Astrocyte of the hippocampus (primary cell): ENCODE measurements at places on chromosomes 13 and 19.

GRCh38 chr19:48480558-48481500 is 11.7 kb downstream of the CYTH2 start:
- DNase-seq = peak; percentile 76

DNA sequence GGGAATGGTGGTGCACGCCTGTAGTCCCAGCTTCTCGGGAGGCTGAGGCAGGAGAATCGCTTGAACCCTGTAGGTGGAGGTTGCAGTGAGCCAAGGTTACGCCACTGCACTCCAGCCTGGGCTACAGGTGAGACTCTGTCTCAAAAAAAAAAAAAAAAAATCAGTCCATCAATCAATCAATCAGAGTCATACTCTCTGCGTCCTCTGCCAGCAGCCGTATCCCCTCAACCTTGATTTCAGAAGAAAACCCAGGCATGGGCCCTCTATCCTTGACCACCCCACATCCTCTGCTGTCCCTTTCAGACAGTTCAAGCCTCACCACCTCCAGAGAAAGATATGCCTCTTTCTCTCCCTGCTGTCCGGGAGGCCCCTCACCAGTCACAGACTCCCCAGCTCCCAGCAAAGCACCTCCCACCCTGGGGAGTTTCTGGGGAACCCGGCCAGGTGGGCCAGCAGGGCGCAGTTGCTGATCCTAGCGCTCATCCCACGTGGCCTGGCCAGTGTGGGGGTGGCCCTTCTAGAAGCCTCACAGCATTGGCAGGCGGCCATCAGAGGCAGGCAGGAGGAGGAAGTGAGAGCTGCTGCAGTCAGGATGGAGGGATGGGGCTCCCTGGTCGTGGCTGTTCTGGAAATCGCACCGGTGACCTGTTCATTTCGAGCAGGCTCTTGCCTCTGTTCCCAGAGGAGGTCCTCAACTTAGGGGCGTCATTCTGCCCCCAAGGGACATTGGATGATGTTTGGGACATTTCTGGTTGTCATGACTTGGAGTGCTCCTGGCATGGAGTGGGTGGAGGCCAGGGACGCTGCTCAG is 10.2 kb upstream of the JSRP1 start:
- DNase-seq = peak; percentile 75

DNA sequence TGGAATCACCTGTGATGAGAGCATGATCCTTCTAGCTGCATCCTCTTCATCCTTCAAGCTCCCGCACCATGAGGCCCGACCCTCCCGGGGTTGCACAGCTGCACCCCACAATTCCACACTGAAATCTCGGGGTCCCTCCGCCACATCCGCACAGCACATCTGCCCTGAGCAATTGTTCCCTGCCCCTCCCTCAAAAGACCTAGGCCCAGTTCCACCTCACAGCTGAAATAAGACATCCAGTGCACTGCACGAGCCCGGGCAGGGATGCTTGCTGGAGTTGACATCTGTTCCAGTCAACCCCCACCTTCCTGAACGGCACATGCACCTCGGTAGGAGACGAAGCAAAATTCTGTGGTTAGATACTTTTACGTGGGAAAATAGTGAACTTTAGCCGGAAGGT is 14.7 kb upstream of the SOX1 start:
- no peak for DNase-seq

DNA sequence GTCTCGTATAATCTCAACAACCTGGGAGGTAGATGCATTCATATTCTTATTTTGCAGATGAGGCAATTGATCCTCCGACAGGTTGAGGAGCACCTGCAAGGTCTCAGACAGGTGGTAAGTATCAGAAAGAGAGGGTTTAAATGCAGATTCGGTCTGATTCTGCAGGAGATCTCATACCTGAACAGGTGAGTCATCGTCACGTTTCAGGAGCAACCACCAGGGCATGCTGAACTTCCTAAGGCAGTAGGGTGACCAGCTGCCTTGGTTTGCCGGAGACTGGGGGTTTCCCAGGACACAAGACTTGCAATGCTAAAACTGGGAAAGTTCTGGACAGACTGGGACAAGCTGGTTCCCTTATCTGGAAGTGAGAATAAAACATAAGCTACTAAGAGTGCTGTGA is 68.8 kb upstream of the TSHZ3 start:
- no peak for DNase-seq

GRCh38 chr13:114097212-114097892 is 35.1 kb downstream of the RASA3 start:
- DNase-seq = no peak

- DNase-seq = peak; percentile 89
These were observed 185.3 kb downstream of the LHFPL6 start for GRCh38 chr13:39417643-39418042.

GRCh38 chr13:39811051-39811450 is 155.6 kb downstream of the COG6 start:
- DNase-seq = no peak

DNA sequence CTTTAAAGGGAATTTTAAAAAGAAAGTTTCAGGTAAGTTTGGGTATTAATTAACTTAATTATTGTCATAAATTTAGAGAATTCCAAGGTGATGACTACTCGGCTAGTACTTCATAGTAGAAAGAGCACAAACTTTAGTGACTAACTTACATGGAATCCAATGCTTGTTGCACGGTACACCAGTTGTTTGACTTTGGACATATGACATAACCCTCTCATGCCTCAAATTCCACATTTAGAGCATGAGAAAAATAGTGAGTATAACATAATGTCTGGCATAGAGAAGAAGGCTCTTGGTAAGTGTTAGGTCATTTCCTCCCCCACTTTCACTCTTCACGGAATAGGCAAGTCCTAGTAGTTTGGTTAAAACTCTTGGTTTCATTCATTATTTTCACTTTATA is 1249.4 kb upstream of the SLC10A2 start:
- peak; percentile 89 for DNase-seq

DNA sequence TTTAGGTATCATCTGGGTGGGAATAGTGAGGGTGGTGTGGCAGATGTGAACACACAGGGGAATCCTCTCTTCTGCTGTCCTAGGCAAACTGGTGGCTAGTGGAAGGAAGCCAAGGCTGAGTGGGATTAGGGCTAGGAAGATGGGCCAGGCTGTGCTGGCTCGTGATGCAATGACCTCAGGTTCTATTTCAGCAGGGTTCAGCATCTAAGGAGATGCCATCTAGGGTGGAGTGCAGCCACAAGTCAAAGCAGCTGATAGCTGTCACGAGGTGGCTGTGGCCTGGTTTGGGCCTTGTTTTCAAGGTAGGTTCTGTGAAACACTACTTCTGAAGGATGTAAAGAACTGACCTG is 21.6 kb downstream of the ARL11 start:
- DNase-seq = no peak

- no peak for DNase-seq
These were observed 1.1 kb upstream of the NR2F6 start for GRCh38 chr19:17246681-17247425.

DNA sequence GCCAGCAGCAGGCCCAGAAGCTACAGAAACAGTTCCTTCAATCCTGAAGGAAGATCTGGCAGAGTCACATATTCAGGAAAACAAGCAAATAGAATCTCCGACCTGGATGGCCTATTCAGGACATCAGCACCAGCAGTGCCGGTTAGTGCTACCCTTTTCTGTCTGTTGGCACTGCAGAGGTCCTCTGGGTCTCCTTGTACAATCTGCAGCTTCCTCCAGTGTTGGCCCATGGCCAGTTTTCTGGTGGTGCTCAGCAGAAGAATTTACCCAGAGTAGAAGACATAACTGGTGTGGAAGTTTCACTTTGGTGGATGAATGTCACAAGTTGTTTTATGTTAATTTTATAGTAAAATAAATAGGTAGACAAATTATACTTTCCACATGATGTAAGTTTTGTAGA is 498.1 kb downstream of the COG6 start:
- DNase-seq = no peak

- peak; percentile 84 for DNase-seq
These were observed 3.3 kb downstream of the DOT1L start for GRCh38 chr19:2166741-2167738.

- DNase-seq = no peak
These were observed 52.4 kb downstream of the TNFSF11 start for GRCh38 chr13:42626176-42626860.

DNA sequence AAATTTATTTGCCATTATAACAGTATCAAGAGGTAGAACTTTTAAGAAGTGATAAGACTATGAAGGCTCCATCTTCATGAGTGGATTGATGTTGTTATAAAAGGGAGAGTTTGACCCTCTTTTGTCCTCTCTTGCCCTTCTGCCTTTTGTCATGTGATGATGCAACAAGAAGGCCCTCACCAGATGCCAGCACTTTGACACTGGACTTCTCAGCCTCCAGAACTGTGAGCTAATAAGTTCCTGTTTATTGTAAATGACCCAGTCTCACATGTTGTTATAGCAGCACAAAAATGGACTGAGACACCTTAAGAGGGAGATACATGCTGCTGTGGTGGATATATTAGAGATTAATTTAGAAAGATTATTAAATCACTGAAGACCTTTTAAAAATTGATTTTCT is 71.6 kb downstream of the SPRYD7 start:
- DNase-seq = no peak

DNA sequence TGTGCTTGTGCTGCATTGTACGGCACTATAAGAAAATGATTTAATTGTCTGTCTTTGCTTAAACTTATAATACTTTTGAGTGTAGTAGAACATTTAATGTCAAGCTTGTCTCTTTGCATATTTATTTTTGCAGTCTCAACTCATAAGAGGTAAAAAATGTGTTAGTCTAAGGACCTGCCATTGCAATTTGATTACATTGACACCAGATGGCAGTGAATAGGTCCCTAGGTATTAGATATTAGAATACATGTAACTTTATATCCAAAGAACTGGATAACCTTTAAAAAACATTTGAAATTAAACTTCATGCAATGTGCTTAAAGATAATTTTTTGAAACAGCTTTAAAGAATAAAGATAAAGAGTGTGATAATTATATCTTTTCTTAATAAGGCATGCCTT is 1421.3 kb downstream of the OLFM4 start:
- peak; percentile 1 for DNase-seq

DNA sequence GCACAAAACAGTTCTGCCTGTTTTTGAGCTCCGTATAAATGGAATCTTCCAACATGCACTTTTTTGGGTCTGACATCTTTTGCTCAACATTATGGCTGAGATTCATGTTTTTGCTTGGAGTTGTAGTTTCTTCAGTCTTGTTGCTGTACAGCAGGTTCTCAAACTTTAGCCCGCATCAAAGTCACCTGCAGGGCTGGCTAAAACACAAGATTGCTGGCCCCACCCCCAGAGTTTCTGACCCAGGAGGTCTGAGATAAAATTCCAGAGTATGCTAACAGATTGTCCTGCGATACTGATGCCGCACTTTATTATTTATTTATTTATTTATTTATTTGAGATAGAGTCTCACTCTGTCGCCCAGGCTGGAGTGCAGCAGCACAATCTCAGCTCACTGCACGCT is 79.8 kb upstream of the WASF3 start:
- no peak for DNase-seq

DNA sequence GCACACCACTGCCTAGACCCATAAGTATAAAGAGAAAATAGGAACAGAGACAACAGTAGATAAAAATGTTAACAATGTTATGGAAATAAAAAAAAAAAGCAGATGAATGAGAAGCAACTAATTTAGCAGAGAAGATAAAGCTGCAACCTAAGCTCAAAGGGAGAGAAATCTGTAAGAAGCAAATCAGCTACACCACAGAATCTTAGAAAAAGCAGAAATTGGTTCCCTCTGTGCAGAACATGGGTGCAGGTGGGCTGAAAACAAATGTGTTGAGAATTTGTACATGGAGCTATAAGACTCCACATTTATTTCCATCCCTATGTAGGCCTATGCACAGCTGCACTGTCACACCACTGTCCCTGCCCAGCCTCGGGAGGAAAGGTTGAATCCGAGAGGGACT is 44.8 kb upstream of the KATNAL1 start:
- DNase-seq = no peak

GRCh38 chr13:99963816-99964339 is 7.7 kb downstream of the ZIC5 start:
- DNase-seq = no peak

DNA sequence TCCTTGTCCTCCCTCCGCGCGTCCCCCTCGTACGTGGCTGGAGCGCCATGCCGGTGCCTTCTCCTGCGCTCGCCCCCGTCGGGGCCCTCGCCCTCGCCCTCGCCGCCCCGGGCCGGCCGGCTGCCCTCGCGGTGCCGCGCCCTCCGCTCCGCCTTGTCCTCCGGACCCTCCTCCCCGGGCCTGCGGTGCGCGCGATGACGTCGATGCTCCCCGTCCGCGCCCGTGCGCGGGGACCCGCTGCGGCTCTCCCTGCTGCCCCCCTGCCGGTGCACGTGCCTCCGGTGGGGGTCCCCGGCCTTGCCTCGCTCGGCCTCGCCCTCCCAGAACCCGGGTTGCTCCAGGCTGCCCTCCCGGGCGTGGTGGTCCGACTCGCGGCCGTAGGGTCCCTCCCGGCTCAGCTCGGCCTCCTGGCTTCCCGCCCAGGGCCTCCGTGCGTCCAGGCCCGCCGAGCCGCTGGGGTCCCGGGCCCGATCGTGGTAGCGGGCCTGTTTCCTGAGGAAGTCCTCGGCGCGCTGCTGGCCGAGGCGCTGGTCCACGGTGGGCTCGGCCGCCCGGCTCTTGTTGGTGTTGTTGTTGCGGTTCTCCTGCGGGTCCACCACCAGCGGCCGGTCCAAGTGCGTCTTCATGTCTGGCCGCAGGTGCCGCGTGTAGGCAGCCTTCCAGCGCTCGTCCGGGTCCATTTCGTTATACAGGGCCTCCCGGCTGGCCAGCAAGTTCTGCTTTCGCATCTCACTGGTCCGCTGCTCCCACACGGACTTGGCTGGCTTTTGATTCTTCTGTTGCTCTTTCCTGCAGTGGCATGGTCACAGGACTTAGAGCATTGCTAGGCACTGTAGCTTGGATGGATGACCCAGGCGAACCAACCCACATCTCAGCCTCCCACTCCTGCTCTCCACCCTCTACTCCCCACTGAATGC is 148.6 kb downstream of the IER2 start:
- no peak for DNase-seq

DNA sequence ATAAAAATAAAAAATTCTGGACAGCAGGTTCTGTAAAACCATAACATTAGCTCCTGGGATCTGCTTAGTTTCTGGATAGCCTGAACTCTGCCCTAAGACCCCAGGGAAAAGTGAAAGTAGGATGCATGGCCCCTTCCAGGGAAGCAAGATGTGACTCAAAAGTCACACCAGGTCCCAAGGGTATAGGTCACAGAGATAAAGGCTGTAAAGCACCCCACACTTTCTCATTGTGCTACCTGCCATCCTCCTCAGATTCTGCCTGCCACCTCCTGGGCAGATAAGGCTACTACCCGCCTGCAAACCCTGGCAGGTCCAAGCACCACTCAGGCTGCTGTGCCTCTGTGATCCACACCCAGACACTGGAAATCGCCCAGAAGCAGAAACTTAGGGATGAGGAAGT is 20.6 kb downstream of the FFAR2 start:
- DNase-seq = peak; percentile 17

- no peak for DNase-seq
These were observed 1.3 kb upstream of the SIGLEC10 start for GRCh38 chr19:51418707-51419106.

DNA sequence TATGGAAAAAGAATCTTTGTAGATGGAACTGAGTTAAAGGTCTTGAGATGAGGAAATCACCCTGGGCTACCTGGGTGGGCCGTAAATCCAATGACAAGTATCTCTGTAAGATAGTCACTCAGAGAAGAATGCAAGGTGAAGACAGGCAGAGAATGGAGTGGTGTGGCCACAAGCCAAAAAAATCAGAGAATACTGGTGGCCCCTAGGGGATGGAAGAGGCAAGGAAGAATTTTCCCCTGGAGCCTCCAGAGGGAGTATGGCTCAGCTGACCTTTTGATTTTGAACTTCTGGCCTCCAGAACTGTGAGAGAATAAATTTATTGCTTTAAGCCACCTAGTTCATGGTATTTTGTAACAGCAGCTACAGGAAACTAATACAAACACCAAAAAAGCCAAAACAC is 32.7 kb upstream of the CSNK1A1L start:
- no peak for DNase-seq

- peak; percentile 33 for DNase-seq
These were observed 8.5 kb downstream of the TMTC4 start for GRCh38 chr13:100666124-100666523.
